Right atrium auricular region (tissue), 2 donors: ENCODE measurements at places on chromosomes 6 and 20.

DNA sequence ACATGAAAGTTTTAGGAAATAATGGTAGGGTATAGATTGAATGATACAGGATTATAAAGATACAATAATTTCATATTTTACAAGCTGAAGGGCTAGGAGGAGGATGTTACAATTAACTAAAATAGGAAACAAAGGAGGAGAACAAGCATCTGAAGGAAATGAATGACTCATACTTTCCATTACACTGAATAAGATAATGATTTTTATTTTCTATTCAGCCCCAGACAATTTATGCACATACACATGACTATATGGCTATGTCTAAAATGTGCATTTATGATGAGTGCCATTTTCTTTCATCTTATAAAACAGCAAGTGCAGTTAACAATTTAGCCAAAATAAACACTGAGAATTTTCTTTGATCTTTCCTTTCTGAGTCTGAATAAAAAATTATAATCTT, 994.6 kb upstream of the ADGRB3 start:
- H3K4me1 ChIP-seq, result no peaks in the 10 kb centered on the region
- DNase-seq, result no peak
- no peak overlapping the region for H3K27ac ChIP-seq
- no peaks in the 10 kb centered on the region for H3K27me3 ChIP-seq

GRCh38 chr6:150297327-150298029, 71.3 kb upstream of the IYD start:
- no peak overlapping the region for H3K4me3 ChIP-seq
- no peak overlapping the region for H3K27ac ChIP-seq
- no peak for DNase-seq

GRCh38 chr20:57240581-57241362, 25.7 kb downstream of the BMP7 start:
- H3K27ac ChIP-seq, result no peak overlapping the region
- H3K36me3 ChIP-seq, result no peaks in the 10 kb centered on the region
- no peak overlapping the region for H3K4me3 ChIP-seq
- no peaks in the 10 kb centered on the region for H3K4me1 ChIP-seq

DNA sequence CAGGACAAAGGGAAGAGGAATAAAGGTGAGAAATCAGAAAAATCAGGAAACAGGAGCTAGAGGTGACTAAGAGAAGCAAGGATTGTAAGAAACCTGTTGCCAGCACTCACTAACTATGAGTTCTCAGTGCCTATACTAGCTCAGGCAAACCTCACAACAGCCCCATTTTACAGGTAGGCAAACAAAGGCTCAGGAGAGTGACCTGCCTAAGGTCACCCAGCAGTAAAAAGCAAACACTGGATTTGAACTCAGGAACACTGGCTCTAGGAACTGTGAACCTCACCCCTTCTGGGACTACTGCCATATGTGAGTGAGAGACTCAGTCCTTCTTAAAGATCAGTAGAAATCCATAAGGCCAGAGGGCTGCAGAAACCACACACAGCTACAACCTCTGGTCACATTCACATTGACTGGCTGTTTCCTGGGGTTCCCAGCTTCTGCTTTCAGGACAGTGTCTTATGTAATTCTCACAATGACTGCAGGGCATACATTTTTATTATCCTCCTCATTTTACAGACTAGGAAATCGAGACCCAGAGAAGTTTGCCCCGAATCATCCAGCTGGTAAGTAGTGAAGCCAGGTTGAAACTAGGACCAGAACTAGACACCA, 80.7 kb upstream of the MAFB start:
- H3K27ac ChIP-seq, result no peak overlapping the region
- DNase-seq, result no peak
- H3K4me1 ChIP-seq, result no peaks in the 10 kb centered on the region

DNA sequence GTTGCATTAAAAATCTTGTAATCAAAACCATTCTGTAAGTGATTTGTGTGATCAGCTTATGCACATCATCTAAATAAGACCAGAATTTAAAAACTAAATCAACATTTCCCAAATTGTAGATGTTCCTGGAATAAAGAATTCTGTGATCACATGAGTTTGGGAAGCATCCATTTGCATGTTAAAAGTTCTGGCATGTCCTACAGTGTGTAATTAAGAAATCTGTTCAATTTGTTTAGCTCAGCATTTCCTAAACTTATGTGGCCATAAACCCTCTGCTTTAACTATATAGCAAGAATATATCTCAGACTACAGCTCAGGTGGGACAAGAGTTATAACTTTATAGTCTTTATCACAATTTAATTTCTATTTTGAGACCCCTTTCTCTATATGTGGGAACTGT, 399.1 kb downstream of the LAMA2 start:
- H3K27me3 ChIP-seq, result no peaks in the 10 kb centered on the region
- no peak overlapping the region for H3K4me3 ChIP-seq
- H3K27ac ChIP-seq, result no peak overlapping the region
- peaks cover 12% of the 10 kb centered on the region for H3K36me3 ChIP-seq
- H3K4me1 ChIP-seq, result peaks cover 19% of the 10 kb centered on the region
- no peak for DNase-seq

DNA sequence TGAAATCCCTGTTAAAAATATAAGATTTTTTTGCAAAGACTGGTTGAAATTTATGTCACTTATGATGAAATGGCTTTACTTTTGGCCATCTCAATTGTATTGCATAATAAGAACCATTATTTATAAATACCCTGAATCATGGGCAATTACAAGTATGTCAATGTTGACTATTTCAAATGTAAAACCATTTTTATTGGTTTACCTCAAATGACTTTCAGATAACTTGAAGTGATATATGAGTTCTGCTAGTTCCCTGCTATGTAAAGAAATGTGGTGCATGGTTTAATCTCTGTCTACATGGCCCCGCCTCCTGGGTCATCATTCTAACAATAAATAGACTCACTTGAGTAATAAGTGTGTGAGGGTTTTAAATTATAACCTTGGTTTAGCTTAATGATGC, 275.6 kb upstream of the PREP start:
- H3K27ac ChIP-seq, result no peak overlapping the region
- H3K27me3 ChIP-seq, result no peaks in the 10 kb centered on the region
- no peaks in the 10 kb centered on the region for H3K4me1 ChIP-seq
- DNase-seq, result no peak

GRCh38 chr6:5143634-5144311, 58.6 kb downstream of the PPP1R3G start:
- H3K4me3 ChIP-seq, result no peak overlapping the region
- H3K4me1 ChIP-seq, result no peaks in the 10 kb centered on the region
- no peak overlapping the region for H3K27ac ChIP-seq
- no peaks in the 10 kb centered on the region for H3K36me3 ChIP-seq

- no peaks in the 10 kb centered on the region for H3K27me3 ChIP-seq
- H3K27ac ChIP-seq, result no peak overlapping the region
- no peaks in the 10 kb centered on the region for H3K4me1 ChIP-seq
- no peak for DNase-seq
These were observed 138.8 kb downstream of the HIVEP1 start for GRCh38 chr6:12150812-12151432.

- H3K27ac ChIP-seq, result no peak overlapping the region
- DNase-seq, result no peak
- H3K4me1 ChIP-seq, result no peaks in the 10 kb centered on the region
- no peak overlapping the region for H3K4me3 ChIP-seq
- H3K27me3 ChIP-seq, result no peaks in the 10 kb centered on the region
These were observed 24.4 kb upstream of the EDN1 start for GRCh38 chr6:12265791-12266190.

DNA sequence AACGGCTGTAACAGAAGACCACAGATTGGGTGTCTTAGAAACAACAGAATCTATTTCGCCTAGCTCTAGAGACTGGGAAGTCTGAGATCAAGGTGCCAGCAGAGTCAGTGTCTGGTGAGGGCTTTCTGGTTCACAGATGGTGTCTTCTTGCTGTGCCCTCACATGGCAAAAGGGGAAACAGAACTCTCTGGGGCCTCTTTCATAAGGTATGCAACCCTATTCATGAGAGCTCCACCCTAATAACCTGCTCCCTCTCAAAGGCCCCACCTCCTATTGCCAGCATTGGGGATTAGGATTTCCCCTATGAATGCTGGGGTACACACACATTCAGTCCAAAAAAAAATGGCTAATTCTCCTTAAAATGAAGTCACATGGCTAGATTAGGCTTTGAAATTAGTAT, 10.0 kb downstream of the TXNDC5 start:
- H3K36me3 ChIP-seq, result peaks cover 81% of the 10 kb centered on the region
- no peak overlapping the region for H3K27ac ChIP-seq
- no peak for DNase-seq
- H3K4me3 ChIP-seq, result no peak overlapping the region
- H3K4me1 ChIP-seq, result peaks cover 12% of the 10 kb centered on the region

DNA sequence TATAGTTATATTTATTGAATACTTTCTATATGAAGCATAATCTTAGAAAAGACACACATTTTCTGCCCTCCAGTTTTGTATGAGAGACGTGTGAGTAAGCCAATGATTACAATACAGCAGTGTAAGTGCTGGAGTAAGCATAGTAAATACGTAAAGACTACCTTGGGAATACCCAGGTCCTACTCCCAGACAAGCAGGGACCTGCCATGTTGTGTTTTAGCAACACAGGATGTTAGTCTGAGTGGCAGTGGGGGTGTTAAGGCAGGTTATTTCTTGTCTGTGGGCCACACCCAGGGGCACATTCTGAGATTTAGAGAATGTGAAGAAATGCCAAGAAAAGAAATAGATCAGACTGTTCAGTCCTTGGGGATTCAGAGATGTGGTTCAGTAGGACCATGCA, 34.3 kb upstream of the RNF144B start:
- no peaks in the 10 kb centered on the region for H3K36me3 ChIP-seq
- no peaks in the 10 kb centered on the region for H3K4me1 ChIP-seq
- no peak overlapping the region for H3K4me3 ChIP-seq
- H3K27me3 ChIP-seq, result no peaks in the 10 kb centered on the region

DNA sequence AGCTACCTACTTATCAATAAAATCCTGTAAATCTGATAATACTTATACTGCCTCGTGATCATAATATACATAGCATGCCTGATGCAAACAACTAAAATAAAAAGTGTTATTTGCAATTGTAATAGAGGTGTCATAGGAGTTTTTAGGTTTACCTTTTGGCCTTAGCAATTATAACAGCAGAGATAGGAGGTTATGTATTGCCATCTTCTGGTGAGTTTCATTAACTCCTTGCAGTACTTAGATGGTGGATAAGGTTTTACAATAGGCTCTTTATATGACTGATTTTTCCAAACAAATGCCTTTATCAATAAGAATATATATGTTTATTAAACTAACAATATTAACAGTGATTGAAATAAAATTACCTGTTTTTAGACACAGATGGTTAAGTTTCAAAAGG, 27.8 kb upstream of the MYCT1 start:
- no peaks in the 10 kb centered on the region for H3K27me3 ChIP-seq
- no peak overlapping the region for H3K4me3 ChIP-seq

GRCh38 chr20:19552221-19553180, 205.6 kb upstream of the RIN2 start:
- no peak overlapping the region for H3K4me3 ChIP-seq
- no peak overlapping the region for H3K27ac ChIP-seq
- H3K36me3 ChIP-seq, result no peaks in the 10 kb centered on the region
- no peak for DNase-seq
- H3K4me1 ChIP-seq, result no peaks in the 10 kb centered on the region
- H3K27me3 ChIP-seq, result no peaks in the 10 kb centered on the region

DNA sequence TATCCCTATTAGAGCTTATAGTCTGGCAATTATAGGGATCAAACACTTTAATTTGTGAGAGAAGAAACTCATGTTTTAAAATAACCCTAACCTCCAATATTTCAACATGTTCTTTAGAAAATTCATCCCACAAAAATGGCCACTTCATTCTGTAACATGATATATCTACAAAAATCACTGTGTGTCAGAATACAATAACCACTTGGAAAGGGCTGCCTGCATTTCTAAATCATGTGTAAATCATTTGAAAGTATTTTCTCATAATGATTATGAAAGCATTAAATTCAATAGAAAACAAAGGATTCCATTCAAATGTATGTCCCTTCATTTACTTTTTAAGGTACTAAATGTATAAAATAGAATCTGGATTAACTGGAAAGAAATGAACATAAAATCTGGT, 101.4 kb upstream of the NHSL1 start:
- H3K4me3 ChIP-seq, result no peak overlapping the region
- no peak for DNase-seq
- H3K27me3 ChIP-seq, result no peaks in the 10 kb centered on the region
- H3K36me3 ChIP-seq, result no peaks in the 10 kb centered on the region

- no peak overlapping the region for H3K4me3 ChIP-seq
- H3K27ac ChIP-seq, result peak overlapping the region; percentile 90
- no peak for DNase-seq
- H3K4me1 ChIP-seq, result no peaks in the 10 kb centered on the region
These were observed 100.8 kb downstream of the HIVEP2 start for GRCh38 chr6:142844065-142844755.

GRCh38 chr6:166714581-166714980, 87.5 kb upstream of the RPS6KA2 start:
- H3K4me1 ChIP-seq, result peaks cover 6% of the 10 kb centered on the region
- no peaks in the 10 kb centered on the region for H3K36me3 ChIP-seq
- H3K27ac ChIP-seq, result no peak overlapping the region
- no peaks in the 10 kb centered on the region for H3K27me3 ChIP-seq
- no peak for DNase-seq

DNA sequence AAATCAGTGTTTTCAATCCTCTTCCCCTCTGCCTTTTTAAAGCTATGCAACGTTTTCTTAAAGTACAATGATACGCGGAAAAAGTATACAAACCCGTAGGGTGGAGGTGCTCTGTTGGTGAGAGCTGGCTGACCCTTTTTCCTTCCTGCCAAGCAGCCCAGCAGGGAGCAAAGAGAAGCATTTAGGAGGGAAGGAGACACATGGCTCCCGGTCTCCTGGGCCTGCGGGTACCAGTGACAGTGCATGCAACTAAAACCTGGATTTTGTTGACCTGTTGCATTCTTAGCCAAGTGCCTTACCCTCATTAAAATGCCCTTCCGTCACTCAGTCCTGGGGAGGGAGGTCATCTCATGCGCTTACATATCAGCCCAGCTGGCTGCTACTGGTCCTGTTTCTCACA, 87.2 kb downstream of the SLX4IP start:
- DNase-seq, result no peak
- H3K36me3 ChIP-seq, result no peaks in the 10 kb centered on the region
- no peaks in the 10 kb centered on the region for H3K27me3 ChIP-seq
- no peak overlapping the region for H3K4me3 ChIP-seq

DNA sequence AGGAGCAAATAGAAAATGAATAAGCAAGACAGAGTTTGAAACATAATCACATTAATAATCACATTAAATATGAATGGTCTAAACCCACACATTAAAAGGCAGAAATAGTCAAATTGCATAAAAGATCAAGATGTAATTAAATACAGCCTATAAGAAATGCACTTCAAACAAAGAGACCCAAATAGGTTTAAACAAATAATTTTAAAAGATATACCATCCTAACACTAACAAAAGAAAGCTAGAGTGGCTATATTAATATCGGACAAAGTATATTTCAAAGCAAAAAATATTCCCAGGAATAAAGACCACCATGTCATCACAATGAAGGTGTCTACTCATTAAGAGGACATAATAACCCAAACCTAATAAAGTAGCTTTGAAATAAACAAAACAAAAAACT, 140.2 kb downstream of the WDR27 start:
- no peaks in the 10 kb centered on the region for H3K27me3 ChIP-seq
- H3K27ac ChIP-seq, result no peak overlapping the region
- no peaks in the 10 kb centered on the region for H3K4me1 ChIP-seq

- H3K4me1 ChIP-seq, result peaks cover 40% of the 10 kb centered on the region
- no peaks in the 10 kb centered on the region for H3K27me3 ChIP-seq
- no peaks in the 10 kb centered on the region for H3K36me3 ChIP-seq
- peak overlapping the region; percentile 95 for H3K27ac ChIP-seq
- DNase-seq, result peak; percentile 73
These were observed 471 bp downstream of the EZR start for GRCh38 chr6:158818581-158819212.
